ENCODE measurements at places on chromosomes 12 and 14.

DNA sequence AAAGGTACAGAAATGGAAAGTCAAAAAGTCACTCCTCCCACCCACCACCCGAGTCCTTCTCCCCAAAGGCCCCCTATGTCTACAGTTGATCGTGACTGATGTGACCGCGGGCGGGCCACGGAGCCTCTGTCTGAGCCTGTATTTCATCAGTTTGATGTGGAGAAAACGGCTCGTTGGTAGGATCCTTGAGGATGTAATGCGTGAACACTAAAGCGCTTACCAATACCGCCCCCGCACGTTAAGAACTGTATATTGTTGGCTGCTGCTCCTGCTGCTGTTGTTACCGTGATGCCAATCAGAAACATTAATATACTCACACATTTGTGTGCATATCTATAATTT is 24.6 kb upstream of the UBC start:
- peak; percentile 79 for DNase-seq

DNA sequence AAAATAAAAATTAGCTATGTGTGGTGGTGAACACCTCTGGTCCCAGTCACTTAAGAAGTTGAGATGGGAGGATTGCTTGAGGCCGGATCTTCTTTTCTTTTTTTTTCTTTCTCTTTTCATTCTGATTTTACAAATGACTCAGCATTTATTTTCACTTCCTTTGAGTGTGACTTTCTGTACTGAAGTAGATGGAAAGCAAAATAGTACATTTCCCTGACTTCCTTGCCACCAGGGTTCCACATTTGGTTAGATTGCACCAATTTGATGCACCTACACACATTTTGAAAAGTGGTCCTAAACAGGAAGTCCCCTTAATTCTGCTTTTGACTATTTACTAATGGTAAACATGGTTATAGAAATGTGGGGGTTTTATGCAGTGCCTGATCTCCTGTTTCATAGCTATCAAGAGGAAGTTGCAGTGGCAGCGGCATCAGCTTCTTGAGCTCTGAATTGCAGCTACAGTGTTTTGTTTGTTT is 13.0 kb upstream of the LEMD3 start:
- DNase-seq = no peak

DNA sequence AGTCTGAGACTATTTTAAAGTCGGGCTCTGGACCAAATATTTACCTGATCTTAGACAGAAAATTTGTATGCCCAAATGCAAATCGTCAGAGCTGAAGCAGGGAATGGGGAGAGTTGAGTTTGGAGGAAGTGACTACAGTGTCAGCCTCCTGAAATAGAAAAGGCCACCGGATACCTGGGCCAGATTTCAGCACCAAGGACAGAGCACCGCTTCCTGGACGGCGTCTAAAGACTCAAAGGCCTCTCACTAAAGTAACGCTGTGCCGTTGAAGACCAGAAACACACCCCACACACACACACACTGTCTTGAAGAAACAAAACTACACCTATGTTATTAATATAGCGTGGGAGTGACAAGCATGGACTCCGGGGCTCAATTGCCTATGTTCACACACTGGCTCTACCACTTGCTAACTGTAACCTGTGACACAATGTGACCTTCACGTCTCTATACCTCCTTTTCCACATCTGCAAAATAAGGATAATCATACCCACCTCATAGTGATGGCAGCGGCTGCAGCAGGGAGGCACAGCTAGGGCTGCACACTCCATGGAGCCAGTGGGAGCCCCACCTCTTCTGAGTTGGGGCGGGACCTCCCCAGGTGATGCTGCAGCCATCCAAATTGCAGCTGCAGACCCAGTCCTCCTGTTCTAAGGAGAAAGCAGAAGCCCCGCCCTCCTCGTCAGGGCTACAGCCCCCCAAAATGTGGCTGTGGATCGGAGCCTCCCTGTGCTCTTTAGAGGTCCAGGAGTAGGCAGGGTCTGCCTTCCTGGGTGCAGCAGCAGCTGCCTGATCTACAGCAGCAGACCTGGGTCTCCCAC is 35.6 kb downstream of the KRT76 start:
- peak; percentile 80 for DNase-seq

GRCh38 chr14:52067873-52068614 is 815 bp downstream of the NID2 start:
- no peak for DNase-seq

- DNase-seq = no peak
Measured at GRCh38 chr12:69417231-69417630, 53.0 kb upstream of the FRS2 start.

DNA sequence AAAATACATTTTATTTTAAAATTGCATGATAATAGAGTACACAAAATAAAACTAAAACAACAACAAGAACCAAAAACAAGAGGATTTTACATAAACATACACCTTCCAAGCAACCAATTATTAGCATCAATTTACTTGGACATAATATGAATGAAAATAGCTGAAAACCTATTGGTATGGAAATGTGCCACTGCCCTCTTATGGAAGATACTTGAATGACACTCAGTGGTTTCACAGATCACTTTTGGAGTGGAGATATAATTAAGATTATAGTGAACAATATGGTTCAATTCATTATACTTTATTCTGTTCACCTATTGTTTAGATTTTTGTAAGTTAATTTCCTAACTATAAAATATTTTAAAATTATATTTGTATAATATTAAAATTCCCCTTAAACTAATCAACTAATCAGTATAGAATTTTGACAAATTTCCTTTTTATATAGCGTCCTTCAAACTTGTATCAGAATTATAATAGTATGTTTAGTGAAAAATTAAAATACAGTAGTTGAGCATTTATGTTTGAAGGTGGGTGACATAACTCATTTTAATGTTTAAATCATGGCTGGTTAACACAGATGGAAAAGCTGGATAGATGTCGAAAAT is 70.1 kb downstream of the SLC6A15 start:
- DNase-seq = no peak

GRCh38 chr14:24677956-24678355 is 44.0 kb upstream of the GZMB start:
- DNase-seq = no peak

GRCh38 chr14:22007363-22007762 is 333.7 kb upstream of the OR4E1 start:
- DNase-seq = no peak
